Effector CD4-positive, alpha-beta T cell (primary cell): ENCODE measurements at places on chromosomes 1 and 21.
A peak's percentile ranks its signal among the peaks of the same experiment; 100 is the strongest.

DNA sequence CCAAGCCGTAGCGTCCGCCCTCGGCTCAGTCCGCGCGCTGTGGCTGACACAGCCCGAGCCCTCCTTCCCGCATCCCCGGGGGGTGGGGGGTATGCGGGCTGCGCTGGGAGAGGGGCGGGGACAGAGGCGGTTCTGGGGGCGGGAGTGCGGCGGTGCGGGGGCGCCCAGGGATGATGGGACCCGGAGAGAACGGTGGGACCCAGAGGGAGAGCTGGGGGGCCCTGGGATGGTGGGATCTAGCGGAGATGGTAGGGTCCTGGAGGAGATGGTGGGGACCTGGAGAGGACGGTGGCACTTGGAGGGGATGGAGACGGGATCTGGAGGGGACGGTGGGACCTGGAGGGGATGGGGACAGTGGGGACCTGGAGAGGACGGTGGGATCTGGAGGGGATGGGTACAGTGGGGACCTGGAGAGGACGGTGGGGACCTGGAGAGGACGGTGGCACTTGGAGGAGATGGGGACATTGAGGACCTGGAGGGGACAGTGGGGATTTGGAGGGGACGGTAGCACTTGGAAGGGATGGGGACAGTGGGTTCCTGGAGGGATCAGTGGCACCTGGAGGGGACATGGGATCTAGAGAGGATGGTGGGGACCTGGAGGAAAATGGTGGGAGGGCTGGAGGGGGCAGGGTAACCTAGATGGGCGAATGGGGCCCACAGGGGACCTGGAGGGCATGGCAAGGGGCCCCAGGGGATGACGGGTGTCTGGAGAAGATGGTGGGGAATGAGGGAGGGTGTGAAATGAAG, 477 bp downstream of the SNAP47 start:
- DNase-seq: no peak

- DNase-seq: no peak
Observed at GRCh38 chr1:181012203-181012745, 10.4 kb downstream of the STX6 start.

- no peak for DNase-seq
Observed at GRCh38 chr1:27656157-27656893, 15.7 kb downstream of the IFI6 start.

GRCh38 chr1:41901551-41901950, 17.2 kb downstream of the HIVEP3 start:
- no peak for DNase-seq

- DNase-seq: no peak
Observed at GRCh38 chr1:223474804-223475203, 81.6 kb downstream of the CCDC185 start.

DNA sequence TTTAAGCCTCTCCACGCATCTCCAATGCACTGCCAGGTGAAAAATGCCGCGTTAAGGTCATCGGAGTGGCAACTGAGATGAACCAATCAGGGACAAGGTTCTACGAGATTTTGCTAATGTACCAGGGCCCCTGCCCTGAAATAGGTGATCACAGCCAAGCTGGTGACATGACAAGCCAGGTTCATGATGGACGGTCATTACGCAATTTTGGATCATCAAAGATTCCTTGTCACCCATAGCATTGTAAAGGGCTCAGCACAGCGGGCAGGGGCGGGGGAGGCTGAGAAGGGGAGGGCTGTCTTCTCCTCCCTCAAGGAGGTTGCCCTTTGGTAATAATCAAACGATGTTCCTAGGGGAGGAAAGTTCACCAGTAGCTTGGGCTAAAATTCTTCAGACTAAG, 475.5 kb downstream of the NPHP4 start:
- DNase-seq: no peak

DNA sequence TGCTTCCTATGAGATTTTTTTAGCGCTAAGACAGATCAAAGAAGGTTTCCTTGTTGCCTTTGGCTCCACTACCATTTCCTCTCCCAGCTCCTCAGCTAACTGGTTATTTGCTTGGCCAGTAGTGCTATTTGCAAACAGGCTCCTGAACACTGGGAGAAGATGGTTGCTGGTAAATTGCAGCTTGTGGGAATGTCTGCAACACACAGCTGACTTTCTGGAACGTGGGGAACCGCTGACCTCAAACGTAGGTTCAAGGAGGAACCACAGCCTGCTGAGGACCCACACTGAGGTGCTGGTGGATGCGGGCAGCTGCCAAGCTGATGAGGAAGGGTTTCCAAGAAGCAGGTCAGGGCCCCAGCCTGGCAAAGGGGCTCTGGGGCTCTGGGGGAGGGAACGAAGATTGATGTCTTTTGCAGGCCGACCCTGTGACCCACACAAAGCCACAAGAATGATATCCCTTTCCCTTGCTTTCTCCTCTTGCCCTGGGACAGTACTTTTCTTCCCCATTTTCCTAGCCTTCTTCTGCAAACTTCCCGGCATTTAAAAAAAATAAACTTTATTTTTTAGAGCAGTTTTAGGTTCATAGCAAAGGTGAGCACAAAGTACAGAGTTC, 24.8 kb downstream of the GNG4 start:
- DNase-seq: no peak

- DNase-seq: no peak
Observed at GRCh38 chr1:63329621-63330330, 7.4 kb downstream of the FOXD3 start.

- no peak for DNase-seq
Observed at GRCh38 chr1:153058826-153059784, 1.8 kb upstream of the SPRR2A start.

DNA sequence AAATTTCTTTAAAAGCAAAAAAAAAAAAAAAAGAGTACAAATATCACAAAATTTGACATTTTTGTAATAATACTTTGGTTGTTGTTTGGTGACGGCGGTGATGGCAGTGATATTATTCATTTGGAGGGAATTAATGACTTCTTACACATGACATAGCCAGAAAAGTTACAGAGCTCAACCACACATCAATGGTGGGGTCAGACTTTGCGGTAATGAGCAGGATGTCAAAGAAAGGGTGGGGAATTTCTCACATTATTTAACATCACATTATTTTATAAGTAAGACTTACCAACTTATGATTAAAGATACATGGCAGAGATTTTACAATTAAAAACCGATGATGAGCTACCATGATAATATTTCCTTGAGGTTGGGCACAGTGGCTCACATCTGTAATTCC, 248.2 kb downstream of the RERE start:
- no peak for DNase-seq

DNA sequence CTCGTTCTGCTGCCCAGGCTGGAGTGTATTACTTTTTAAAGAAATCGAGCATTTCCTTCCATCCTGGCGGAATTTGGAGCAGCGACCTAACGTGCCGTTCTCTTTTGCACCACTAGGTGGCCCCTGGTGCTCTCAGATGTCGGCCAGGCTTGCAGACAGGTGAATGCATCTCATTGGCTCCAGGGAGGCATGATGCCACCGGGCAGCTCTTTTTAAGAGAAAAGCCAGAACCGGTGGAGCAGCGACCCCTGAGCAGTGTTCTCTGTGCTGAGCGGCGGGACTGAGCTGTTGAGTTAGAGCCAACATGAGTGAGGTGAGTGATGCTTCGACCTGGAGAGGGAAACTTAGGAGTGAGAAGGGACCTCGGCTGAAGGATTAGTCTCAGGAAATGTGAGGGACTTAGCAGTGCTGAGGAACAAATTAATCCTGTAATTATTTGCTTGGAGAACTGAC, at the start of gene PCP4:
Gene PCP4 (plus strand): TSS at position 241 of the 453 bp plus-strand sequence. CDS start 64 bp downstream, at position 305.
- DNase-seq: no peak

- DNase-seq: no peak
Observed at GRCh38 chr21:38477226-38477625, 21.1 kb downstream of the ERG start.

DNA sequence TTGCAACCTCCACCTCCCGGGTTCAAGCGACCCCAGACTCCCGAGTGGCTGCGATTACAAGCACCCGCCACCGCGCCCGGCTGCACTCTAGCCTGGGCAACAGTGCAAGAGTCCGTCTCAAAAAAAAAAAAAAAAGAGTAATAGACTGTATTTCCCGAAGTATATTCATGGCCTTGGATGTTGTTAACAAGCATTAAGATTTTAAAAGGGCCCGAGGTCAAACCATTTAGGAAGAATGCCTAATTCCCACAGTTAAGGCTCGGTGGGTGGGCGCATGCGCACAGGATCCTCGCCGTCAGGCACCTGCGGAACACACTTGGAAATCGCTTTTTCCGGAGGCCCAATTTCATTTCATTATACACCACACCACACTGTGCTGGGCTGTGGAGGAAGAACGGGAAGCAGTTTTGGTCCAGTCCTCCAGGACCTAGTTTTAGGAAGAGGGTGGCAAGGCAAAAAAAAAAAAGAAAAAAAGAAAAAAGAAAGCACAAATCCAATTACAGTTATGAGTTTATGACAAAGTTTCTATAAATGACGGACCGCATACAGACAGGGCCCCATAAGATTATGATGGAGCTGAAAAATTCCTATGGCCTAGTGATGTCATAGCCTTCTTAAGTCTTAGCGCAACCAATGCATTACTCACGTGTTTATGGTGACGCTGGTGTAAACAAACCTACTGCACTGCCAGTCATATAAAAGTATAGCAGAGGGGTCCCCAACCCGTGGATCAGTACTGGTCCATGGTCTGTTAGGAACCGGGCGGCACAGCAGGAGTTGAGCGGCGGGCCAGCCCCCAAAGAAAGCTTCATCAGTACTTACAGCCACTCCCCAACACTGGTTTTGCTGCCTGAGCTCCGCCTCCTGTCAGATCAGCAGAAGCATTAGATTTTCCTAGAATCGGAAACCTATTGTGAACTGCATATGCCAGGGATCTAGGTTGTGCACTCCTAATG, 38.2 kb downstream of the H3-3A start:
- DNase-seq: peak; percentile 21

GRCh38 chr1:202501281-202501680, 152.8 kb downstream of the PPP1R12B start:
- no peak for DNase-seq

GRCh38 chr1:110714374-110714995, 39.7 kb upstream of the KCNA3 start:
- no peak for DNase-seq

- DNase-seq: no peak
Observed at GRCh38 chr1:243729956-243730355, 120.1 kb downstream of the AKT3 start.
